Caco-2 (cell line): ENCODE measurements at places on chromosomes 7 and 10.

DNA sequence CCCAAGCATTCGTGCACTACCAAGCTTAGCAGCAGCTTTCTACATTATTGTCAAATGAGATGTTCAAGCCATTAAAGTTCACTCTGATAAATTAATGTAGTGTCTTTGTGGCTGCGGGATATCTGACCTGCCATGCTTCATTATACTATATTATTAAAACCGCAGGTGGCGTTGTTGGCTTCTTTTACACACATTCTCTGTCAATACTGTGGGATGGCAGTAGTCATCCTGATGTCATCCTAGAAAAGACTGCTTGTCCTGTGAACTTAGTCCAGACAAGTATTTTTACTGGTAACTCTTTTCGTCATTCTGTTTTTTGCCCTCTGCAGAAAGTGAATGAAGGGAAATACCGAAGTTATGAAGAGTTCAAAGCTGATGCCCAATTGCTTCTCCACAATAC is 103.9 kb downstream of the ZMYND11 start:
- no peak for DNase-seq

- DNase-seq = no peak
Measured at GRCh38 chr7:133682364-133683181, 429.7 kb downstream of the EXOC4 start.

DNA sequence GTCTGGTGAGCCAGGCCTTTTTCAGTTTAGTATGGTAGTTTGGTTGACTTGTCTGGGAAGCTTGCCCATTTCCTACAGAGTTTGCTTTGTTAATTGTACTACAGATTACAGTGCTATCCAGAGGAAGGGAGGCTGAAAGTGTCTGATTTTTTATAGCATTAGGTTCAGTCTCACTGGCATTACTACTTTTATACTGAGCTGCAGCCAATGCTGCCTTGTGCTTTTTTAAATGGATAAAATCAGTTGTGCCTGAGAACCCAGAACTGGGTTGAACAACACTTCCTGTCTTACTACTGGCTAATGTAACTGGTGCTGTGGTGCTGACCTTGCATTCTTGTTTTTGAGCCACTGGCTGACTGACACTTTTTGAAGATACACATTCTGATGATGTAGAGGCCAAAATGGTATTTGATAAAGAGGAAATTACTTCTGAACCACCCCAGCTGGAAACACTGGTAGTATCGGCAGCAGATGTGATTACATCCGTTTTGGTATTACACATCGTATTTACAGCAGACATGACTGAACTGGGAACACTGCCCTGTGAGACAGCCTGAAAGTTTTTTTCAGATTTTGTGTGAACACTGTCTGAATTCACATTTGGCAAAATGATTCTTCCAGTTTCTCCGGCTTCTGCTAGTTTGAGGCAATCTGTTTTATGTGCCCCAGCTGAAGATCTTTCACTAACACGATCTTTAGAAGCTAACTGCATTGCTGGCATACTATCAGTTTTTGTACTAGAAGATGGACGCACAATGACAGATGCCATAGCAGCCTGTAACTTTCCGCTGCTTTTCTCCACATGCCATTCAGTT is 74.1 kb downstream of the NRBF2 start:
- no peak for DNase-seq

DNA sequence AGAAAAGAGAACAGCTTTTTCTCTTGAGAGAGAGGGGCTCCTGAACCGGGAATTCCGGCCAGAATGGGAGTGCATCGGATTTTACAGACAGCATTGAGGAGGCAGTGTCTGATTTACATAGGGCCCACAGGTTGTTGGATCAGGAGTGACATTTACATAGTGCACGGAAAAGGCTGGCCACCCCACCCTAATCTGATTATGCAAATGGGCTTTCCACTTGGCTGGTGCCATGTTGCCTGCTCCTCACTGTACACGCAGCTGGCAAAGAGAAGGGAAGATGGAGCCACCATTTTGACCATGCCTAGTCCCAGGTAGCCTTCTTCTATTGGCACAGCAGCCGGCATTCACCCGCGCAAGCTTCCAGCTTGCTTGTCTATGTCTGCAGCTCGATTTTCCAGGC is 77.5 kb upstream of the FAM171A1 start:
- no peak for DNase-seq
